Cardiac fibroblast (primary cell): ENCODE measurements at places on chromosomes 11 and 22.

DNA sequence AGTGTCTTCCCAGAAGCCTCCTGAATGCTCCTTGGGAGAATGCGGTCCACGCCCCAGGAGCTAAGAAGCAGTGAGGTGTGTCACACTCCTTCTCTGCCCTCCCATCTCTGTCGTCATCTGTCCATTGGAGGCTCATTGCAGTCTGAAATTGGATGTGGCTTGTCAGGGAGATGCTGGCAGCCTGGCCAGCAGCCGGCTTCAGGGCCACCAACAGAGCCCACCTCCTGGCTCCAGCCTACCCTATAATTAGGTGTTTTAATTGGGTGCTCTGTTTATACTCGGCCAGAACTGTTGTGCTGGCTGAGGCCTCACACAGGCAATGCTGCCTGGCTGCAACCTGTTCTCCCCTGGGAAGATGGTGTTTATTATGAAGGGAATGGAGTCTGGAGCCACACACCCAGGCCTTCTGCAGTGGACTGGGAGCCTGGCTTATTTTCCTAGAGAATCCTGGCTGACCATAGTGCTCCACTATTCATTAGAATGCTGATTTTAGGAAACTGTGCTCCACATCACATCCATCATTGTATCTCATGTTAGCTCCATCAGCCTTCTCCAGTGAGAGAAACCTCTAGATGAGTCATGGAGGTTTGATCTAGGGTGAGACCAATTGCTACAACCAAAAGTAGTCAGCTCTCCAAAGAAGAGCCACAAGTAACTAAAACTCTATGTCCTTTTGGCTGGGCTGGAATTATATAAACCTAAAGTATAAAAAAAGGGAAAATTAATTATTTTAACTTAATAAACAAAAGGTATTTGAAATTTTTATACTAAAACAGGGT lies 86.8 kb upstream of the CRTAM start:
- DNase-seq: peak; percentile 57

- no peak for DNase-seq
These were observed 10.2 kb downstream of the IRF7 start for GRCh38 chr11:605286-606129.

- DNase-seq: no peak
These were observed 42.9 kb downstream of the ARFGAP3 start for GRCh38 chr22:42814215-42814614.

DNA sequence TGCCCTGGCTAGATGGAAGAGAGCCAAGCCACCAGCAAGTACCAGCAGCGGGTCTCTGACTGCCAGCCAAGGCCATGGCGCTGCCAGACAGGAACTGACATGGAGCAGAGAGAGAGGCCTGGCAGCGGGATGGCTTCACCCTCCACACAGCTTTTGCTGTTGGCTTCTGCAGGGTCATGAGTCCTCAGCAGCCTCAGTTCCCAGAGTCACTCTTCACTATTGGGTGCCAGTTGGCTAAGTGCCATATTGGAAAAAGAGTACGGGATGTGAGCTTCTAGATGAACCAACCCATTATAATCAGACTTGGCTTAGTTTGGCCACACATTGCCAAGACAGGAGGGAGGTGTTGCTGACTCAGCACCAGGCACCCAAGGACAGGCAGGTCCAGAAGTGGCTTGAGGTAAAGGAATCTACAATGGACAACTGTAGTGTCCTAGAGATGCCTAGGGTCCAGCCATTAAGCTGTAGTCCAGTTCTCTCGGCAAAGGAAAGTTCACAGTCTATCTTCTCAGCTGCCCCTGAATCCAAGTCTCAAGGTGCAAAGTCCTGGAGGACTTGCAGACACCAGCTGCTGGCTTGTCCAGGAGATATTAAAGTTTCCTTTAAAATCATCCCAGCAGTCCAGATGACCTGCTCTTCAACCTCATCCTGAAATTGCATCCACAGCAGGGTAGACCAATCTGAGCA lies 40.7 kb upstream of the POU2AF1 start:
- DNase-seq: no peak

- DNase-seq: peak; percentile 14
These were observed 29.0 kb downstream of the TTLL1 start for GRCh38 chr22:43060183-43060582.

- no peak for DNase-seq
These were observed 17.2 kb upstream of the SYT13 start for GRCh38 chr11:45303316-45303715.

- no peak for DNase-seq
These were observed 78.3 kb downstream of the EMSY start for GRCh38 chr11:76523147-76523546.

DNA sequence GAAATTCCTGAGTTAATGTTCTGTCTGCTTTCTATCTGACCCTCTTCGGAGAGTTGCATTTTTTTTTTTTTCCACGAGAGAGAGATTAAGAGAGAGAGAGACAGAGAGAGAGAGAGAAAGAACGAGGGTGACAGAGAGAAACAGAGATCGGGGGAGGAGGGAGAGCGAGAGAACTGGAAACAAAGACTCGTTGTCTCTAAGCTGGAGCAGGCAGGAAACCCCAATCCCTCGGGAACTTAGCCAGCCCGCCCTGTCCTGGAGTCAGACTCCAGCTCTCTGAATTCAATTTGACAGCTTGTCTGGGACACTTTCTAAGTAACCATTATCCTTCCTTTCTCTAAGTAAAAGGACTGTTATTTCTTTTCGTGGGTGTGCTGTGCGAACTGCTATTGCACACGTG lies 76.9 kb downstream of the KCNJ1 start:
- peak; percentile 63 for DNase-seq

GRCh38 chr22:50542416-50542927 lies 3.2 kb upstream of the KLHDC7B start:
- no peak for DNase-seq

GRCh38 chr11:22472306-22472705 lies 134.1 kb downstream of the SLC17A6 start:
- no peak for DNase-seq

GRCh38 chr11:13905137-13905781 lies 57.3 kb upstream of the SPON1 start:
- DNase-seq: no peak

- peak; percentile 39 for DNase-seq
These were observed 709 bp downstream of the FTH1 start for GRCh38 chr11:61966734-61967115.

GRCh38 chr11:2958251-2958650 lies 29.0 kb upstream of the PHLDA2 start:
- no peak for DNase-seq

- no peak for DNase-seq
These were observed 2.3 kb downstream of the PRR33 start for GRCh38 chr11:1889224-1889930.
